ENCODE measurements at places on chromosomes 3 and 15. TPM values are rescaled to one million over a fixed set of nuclear protein-coding genes. Genes with fewer than 3 reads are reported as not detected.
A peak's percentile ranks its signal among the peaks of the same experiment; 100 is the strongest.

BCHE gene
- 5.8 TPM for polyA plus RNA-seq

SYNPR gene
- polyA plus RNA-seq: not detected

- no peaks in the 10 kb centered on the region for H3K27me3 ChIP-seq
- peak; percentile 82 for DNase-seq
- H3K27ac ChIP-seq: peak within 1 kb of the TSS; percentile 75
- H3K4me1 ChIP-seq: peaks cover 12% of the 10 kb centered on the region
- peak within 1 kb of the TSS; percentile 57 for H3K4me3 ChIP-seq
Observed at GRCh38 chr3:49276475-49277382, at the start of gene C3orf62. TSS of gene C3orf62 (minus strand) at chr3:49277232. CDS start at chr3:49276872, 360 bp downstream.

DNA sequence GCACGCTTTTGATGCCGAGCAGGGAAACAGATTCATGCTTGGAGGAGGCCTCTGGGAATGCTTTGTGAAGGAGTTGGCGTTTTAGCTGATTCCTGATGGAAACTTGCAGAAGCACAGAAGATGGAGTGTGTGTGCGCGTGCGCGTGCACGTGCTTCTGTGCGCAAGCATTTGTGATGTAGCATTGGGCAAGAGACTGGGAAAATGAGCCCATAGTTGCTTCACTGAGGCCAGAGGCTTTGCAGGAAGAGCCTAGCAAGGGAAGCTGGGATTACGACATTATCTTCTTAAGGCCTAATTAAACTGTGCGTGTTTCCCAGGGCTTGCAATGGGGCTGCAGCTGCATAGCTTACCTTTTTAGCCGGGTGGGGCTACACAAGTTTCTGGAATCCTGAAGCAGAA, 18.1 kb upstream of the AGBL1 start:
- H3K4me1 ChIP-seq: no peaks in the 10 kb centered on the region
- no peak overlapping the region for H3K4me3 ChIP-seq
- no peaks in the 10 kb centered on the region for H3K36me3 ChIP-seq
- no peaks in the 10 kb centered on the region for H3K27me3 ChIP-seq

DNA sequence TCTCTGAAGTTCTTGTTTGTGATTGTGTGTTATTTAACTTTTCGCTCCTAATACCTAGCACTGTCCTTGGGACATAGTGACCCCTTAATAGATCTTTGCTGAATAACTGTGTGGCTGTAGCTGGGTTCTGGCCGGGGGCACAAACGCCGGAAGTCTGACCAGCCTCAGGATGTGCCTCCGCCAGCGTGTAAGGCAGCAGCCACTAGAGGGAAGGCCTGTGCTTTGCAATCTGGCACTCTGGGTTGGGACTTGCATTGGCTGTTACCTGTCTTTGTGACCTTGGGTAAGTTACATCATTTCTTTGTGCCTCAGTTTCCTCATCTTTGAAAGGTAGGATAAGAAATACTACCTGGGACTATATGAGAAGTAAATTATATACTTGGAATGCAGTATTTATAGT, 158.7 kb downstream of the GHSR start:
- no peaks in the 10 kb centered on the region for H3K27me3 ChIP-seq
- H3K36me3 ChIP-seq: peaks cover 6% of the 10 kb centered on the region
- no peak overlapping the region for H3K27ac ChIP-seq
- H3K4me3 ChIP-seq: no peak overlapping the region
- no peak for DNase-seq
- H3K4me1 ChIP-seq: no peaks in the 10 kb centered on the region

DNA sequence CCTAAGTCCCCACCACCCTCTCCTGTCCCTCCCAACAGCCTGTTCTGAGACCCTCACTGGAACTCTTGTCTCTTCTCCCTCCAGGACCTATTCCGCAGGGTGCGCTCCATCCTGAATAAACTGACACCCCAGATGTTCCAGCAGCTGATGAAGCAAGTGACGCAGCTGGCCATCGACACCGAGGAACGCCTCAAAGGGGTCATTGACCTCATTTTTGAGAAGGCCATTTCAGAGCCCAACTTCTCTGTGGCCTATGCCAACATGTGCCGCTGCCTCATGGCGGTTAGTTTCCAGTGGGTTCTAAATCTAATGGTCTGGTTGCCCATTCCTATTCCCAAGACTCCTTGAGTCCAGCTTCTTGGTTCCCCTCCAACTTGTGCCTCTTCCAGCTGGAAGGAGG, 9.3 kb downstream of the EIF4G1 start:
- peaks cover 18% of the 10 kb centered on the region for H3K4me1 ChIP-seq
- H3K27me3 ChIP-seq: no peaks in the 10 kb centered on the region
- no peak overlapping the region for H3K27ac ChIP-seq
- DNase-seq: no peak
- H3K4me3 ChIP-seq: no peak overlapping the region
